ENCODE measurements at places on chromosomes 13 and 19.

- no peak for DNase-seq
Observed at GRCh38 chr13:26384587-26384986, 130.7 kb downstream of the CDK8 start.

DNA sequence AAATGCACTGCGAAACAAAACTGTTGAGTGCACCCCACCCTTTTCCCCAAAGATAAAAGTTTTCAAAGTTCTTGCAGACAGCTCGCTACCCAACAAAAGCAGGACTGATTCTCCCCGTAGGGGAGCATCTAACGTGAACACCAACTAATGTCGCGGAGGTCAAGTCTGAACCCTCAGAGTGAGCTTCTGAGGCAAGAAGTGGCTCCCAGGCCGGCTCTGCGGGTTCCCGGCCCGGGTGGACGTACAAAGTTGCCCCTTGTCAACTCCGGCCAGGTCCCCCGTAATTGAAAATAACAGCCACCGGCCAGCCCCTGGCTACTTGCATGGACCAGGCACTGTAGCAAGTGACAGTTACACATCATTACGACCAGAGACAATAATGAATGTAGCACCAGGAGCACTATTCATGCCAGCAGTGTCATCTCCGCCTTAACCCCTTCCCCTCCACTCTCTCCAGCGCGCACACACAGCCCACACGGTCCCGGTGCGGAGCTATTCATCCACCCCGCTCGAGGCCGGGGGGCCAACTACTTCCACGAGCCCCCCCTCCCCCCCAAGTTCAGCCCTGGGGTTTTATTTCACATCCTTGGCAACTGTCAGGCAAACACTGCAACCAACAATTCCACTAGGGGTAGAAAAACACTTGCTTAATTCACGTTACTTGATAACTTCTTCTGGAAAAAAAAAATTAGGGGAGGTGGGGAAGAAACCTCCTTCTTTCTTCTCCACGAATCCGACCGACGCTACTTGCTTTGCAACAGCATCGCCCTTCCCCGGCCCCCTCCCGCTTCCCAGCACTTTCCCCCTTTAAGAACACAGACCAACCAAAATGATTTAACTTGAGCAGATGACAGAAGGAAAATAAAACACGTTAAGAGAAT lies 1.2 kb downstream of the KLF12 start:
- no peak for DNase-seq

GRCh38 chr19:4228765-4229178 lies 551 bp upstream of the EBI3 start:
- no peak for DNase-seq

DNA sequence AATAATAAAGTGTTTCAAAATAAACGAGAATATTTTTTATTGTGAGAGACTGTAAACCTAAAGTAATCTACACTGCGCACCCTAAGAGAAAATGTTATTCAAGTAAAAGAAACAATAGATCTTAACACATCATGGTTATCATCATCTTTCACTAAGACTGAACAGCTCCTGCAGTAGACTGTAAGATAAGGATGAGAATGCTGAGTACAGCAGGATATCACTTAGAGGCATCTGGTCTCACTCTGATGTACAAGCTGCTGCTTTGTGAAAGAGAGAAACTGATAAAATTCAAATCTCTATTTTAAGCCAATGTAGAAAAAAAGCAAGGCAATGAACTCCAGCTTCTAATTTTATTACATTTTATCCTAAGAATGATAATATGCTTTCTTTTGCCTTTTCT lies 261.7 kb upstream of the HTR2A start:
- no peak for DNase-seq

DNA sequence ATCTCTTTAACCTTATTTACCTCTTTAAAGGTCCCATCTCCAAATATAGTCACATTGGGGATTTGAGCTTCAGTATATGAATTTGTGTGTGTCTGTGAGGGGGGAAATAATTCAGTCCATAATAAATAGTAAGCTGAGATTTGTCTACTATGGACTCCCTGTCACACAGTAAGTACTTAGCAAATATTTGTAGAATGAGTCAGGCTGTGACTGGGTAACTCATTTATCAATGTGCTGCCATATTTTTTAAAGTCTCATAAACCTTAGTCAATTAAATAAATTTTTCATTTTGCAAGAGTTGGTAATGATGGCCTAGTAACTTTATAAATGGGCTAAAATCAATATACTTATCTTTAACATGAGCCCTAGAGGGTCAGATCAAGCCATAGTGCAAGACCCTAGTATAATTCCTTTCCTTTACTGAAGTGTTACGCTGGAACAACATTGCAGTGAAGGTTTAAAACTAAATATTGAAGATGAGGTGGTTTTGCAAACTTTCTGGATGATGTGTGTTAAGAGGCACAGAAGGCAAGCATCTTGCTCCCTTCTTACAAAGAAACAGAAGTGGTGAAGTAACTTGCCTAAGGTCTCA lies 305.1 kb downstream of the KCNRG start:
- DNase-seq, result peak; percentile 76

DNA sequence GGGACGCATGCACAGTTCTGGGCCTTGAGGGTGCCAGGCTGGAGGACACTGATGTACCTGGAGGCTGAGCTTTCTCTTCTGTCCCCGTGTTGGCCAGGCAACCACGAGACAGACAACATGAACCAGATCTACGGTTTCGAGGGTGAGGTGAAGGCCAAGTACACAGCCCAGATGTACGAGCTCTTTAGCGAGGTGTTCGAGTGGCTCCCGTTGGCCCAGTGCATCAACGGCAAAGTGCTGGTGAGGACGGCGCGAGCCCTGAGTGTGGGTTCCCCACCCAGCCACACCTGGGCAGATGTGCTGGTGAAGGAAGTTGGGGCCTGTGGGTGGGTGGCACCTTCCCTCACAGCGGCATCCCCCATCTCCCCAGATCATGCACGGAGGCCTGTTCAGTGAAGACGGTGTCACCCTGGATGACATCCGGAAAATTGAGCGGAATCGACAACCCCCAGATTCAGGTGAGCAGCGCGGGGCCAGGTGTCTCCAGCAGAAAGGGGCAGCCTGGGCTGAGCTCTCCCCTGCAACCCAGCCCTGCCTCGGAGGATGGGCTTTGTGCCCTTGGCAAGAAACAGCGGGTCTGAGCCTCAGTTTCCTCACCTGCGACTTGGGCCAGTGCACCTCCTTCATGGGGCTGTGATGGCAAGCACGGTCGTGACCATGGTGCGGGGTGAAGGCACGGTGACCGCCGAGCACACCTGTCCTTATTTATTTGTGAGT lies 26.2 kb downstream of the CCDC8 start:
- DNase-seq, result no peak

DNA sequence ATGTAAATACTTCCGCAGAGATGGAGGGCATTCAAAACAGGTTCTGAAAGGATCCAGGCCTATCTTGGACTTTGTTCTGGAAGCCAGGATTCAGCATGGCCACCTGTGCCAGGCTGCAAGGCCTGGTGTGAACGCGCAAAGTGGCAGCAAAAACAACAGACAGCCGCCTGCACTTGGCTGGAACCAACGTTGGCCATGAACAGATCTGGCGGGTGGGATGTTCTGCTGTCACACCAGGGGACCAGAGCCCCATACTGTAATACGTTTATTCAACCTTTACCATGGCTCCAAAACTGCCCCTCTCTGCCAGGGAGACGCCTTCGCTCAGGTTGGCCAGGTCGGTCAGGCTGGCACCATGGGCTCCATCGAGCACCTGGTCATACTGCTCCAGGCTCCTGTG lies 69.7 kb downstream of the EPS15L1 start:
- no peak for DNase-seq

DNA sequence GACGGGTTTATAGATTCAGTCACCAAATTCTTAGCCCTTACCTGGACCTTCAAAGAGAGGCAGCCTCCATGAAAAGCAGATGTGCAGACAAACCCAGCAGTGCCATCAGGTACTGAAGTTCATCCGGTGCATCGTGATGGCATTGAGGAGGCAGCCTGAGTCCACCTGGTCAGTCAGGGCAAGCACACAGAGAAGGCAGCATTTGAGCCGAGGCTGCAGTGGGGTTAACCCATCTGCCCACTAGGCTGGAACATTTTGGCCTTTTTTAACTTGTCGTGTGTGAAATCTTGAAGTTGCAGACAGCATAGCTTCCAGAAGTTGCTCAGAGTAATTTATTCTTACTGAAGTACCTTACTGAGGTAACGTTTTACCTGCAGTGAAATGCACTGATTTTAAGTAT lies 4.9 kb downstream of the LMO7 start:
- DNase-seq, result no peak

- DNase-seq, result peak; percentile 11
Observed at GRCh38 chr19:11843722-11844121, 4.8 kb upstream of the ZNF439 start.

- DNase-seq, result no peak
Observed at GRCh38 chr19:33780746-33781145, 15.9 kb upstream of the KCTD15 start.

- DNase-seq, result no peak
Observed at GRCh38 chr19:40565910-40566495, 10.7 kb upstream of the SHKBP1 start.

- DNase-seq, result no peak
Observed at GRCh38 chr13:28049880-28050875, 50.2 kb downstream of the FLT3 start.

- peak; percentile 27 for DNase-seq
Observed at GRCh38 chr13:31073859-31074718, 87.6 kb downstream of the HSPH1 start.

GRCh38 chr19:38908911-38909310 lies 3.1 kb downstream of the CCER2 start:
- DNase-seq, result no peak

- no peak for DNase-seq
Observed at GRCh38 chr13:109415057-109415456, 371.3 kb downstream of the IRS2 start.

GRCh38 chr19:6022570-6023064 lies 44.7 kb upstream of the RANBP3 start:
- no peak for DNase-seq

DNA sequence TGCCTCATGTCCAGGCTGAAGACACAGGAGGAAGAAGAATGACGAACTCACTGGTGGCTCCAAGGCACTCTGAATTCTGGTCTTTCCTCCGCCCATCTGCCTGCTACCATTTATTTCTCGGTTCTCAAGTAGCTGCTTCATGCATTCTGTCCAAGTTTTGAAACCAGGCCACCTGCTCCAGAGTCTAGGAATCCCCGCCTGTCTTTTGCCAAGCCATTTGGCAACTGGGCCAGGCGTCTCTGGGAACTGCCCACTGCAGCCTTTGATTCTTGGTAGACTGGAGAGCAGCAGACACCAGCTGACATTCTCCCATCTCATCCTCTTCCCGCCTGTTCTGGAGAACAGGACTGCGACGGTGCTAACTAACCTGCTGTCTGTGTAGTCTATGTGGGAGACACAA lies 10.8 kb downstream of the SLC35E1 start:
- DNase-seq, result no peak

- DNase-seq, result no peak
Observed at GRCh38 chr13:31987535-31988170, 43.9 kb upstream of the FRY start.

DNA sequence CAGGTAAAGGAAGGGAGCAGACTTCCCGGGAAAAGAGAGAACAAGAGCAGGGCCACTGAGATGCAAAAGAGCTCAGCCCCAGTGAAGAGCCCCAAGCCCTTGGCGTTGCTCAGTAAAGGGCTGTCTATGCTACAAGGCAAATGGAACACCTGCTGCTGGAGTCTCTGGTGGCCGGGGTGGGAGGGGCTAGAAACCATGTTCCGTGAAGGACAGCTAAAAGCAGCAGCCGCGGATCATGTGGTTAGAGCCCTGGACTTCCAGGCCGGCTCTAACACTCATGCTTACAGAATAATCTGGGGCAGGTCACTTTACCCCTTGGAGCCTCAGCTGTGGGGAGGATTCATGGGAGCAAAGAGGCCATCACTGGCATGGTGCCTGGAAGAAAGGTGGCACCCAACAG lies 17.8 kb downstream of the POU2F2 start:
- no peak for DNase-seq

GRCh38 chr19:10363789-10364281 lies 16.5 kb downstream of the TYK2 start:
- no peak for DNase-seq

GRCh38 chr19:3243819-3244700 lies 19.6 kb downstream of the CELF5 start:
- no peak for DNase-seq

DNA sequence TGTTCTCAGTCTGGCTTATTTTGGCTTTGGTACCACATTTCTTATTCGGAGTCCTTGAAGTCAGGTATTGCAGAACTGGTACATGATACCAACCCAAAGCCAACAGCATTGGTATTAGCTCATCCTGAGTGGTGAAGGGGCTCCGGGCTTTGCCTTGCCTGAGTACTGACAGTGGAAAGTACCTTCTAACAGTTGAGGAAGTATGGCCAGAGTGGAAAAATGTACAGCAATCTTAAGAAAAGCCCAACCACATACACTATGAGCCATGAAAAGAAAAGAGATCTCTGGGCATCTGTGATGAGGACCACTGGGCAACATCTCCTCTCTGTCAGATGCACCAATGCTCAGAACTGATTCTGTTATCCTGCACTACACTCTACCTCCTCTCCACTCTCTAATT lies 8.3 kb downstream of the LCP1 start:
- no peak for DNase-seq

DNA sequence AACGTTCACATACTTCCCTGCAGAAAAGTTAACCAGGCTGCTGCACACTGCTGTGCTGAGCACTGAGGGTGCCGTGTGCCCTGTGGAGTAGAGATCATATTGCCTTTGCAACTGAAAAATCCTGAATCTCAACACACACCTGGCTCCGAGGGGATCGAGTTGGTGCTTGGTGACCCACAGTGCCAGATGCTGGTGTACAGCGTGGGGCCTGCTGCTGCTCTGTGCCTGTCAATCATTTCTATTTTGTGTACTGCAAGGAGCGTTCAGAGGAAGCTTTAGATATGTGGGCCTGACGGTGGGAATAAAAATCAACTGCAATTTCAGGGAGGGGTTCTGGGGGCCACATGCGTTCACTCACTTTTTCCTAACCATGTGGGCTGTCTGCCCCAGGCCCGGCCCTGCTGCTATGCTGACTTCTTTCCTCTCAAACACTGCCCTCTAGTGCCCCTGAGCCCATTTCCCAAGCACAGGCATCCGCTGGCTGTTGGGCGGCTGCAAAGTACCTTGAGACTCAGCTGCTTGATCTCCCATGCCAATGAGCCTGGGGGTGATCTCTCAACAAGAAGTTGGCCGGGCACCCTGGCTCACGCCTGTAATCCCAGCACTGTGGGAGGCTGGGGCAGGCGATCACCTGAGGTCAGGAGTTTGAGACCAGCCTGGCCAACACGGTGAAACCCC lies 9.7 kb upstream of the LENG8 start:
- no peak for DNase-seq

- DNase-seq, result no peak
Observed at GRCh38 chr19:18279266-18279515, 2.2 kb downstream of the JUND start.

- DNase-seq, result peak; percentile 54
Observed at GRCh38 chr19:45630463-45630862, 8.7 kb downstream of the EML2 start.

- no peak for DNase-seq
Observed at GRCh38 chr19:1262623-1263123, 6.5 kb upstream of the CIRBP start.
